ENCODE measurements at places on chromosomes 1 and 21. TPM values are rescaled to one million over a fixed set of nuclear protein-coding genes. Genes with fewer than 3 reads are reported as not detected.

CD1E gene
- total RNA-seq = not detected

DNA sequence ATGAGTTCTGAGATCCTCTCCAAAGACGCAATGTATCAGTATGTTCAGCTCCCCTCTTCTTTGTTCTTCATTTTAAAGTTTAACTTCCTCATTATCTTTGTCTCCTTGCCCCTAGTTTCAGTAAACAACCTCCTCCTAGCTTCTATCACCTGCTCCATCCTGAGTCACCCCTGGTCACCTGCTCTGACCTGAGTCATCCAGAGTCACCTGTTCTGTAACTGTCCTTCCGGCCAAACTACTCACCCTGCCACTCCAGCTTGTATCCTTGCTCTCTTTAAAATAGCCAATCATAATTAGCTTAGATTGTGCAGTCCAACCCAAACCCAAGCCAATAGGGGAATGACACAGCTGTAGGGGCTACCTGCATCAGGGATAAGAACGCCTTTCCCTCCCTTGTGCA, 332.0 kb downstream of the OLFM3 start:
- H3K4me1 ChIP-seq = no peaks in the 10 kb centered on the region
- no peaks in the 10 kb centered on the region for H3K36me3 ChIP-seq
- no peaks in the 10 kb centered on the region for H3K27me3 ChIP-seq

DNA sequence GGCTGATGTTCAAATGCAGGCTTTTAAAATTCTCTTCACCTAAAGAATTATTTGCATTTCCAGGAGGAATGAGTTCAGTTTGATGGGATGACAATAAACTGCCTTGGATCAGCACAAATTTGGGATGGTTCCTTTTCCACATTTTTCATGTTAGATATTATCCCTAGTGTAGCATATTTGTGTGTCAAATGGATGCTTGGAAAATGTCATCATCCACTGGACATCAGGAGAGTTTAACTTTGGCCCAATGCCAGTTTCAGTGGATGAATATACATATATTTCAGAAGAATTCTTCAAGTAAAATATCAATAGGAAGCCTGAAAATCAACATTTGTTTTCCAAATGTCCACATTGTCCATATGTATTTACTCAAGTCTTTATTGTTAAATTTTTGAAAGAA, 116.5 kb upstream of the COL24A1 start:
- no peaks in the 10 kb centered on the region for H3K36me3 ChIP-seq
- no peaks in the 10 kb centered on the region for H3K4me1 ChIP-seq
- peaks cover 9% of the 10 kb centered on the region for H3K27me3 ChIP-seq
- no peak overlapping the region for H3K4me3 ChIP-seq

GRCh38 chr1:14578156-14578555, 20.3 kb upstream of the KAZN start:
- no peaks in the 10 kb centered on the region for H3K36me3 ChIP-seq
- H3K27ac ChIP-seq = no peak overlapping the region
- H3K4me1 ChIP-seq = no peaks in the 10 kb centered on the region
- no peaks in the 10 kb centered on the region for H3K27me3 ChIP-seq
- no peak overlapping the region for H3K4me3 ChIP-seq

DNA sequence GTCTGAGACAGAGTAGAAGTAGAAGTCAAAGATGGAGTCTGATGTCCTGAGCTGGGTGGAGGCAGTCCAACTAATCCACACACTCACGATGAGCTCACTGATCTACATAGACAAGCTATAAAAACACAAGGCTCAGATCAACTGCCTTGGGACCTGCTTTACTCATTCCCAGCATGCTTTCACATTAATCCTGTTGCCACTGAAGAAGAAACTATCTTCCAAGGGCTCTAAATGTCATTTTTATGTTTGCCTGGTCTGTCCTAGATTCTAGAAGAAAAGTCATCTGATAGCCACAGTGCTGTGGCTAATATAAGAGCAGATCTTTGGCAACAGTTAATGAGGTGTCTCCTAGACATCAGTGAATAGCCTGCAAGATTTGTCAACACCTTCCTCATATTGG, 522.7 kb downstream of the NUF2 start:
- no peaks in the 10 kb centered on the region for H3K27me3 ChIP-seq
- H3K27ac ChIP-seq = no peak overlapping the region
- H3K4me3 ChIP-seq = no peak overlapping the region

GRCh38 chr1:65469889-65470340, 49.4 kb downstream of the LEPR start:
- no peaks in the 10 kb centered on the region for H3K36me3 ChIP-seq
- no peaks in the 10 kb centered on the region for H3K4me1 ChIP-seq
- DNase-seq = no peak
- H3K4me3 ChIP-seq = no peak overlapping the region
- H3K27me3 ChIP-seq = no peaks in the 10 kb centered on the region
- H3K27ac ChIP-seq = no peak overlapping the region

GRCh38 chr21:19590044-19590443, 1186.5 kb upstream of the TMPRSS15 start:
- no peak overlapping the region for H3K4me3 ChIP-seq
- DNase-seq = no peak
- no peaks in the 10 kb centered on the region for H3K4me1 ChIP-seq
- H3K36me3 ChIP-seq = no peaks in the 10 kb centered on the region

DNA sequence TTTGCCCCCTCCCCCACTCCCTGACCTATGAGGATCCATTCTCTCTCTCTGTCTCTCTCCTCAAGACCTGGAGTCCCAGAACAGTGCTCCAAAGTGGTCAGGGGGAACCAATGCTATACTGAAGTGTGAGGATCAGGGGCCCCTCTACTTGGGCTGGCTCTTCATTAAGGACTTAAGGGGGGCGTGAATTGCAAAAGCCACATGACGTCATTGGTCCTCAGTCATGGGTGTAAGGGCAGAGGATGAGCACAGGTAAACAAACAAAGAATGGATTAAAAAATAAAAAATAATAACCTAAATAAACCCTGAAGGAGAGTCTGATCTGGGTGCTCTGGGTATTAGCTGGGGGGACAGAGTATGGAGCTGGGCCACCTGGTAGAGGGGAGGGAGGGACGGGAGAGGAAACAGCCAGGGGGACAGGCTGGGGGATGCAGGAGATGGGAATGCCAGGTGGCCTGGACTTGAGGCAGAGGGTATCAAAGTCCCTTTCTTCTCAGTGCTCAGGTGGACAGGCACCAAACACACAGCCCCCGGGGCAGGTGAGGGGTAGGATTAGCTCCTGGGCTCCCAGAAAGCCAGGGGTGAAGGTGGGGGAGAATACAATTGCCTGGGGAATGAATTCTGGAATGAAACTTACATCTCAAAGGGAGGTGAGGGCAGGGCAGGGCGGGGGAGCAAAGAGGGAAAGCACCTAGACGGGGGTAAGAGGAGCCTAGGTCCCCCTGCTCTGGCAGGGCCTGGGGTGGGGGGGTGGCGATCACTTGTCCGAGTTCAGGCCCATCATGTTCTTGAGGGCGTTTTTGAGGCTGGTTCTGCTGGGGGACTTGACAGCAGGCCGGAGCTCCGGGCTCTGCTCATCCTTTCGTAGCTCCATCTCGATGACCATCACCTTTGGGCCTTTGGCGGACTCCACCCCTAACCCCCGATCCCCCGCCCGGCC, 4.6 kb downstream of the MPZ start:
- H3K36me3 ChIP-seq = peaks cover 4% of the 10 kb centered on the region
- H3K27ac ChIP-seq = no peak overlapping the region
- no peak for DNase-seq
- H3K27me3 ChIP-seq = no peaks in the 10 kb centered on the region
- no peaks in the 10 kb centered on the region for H3K4me1 ChIP-seq

DNA sequence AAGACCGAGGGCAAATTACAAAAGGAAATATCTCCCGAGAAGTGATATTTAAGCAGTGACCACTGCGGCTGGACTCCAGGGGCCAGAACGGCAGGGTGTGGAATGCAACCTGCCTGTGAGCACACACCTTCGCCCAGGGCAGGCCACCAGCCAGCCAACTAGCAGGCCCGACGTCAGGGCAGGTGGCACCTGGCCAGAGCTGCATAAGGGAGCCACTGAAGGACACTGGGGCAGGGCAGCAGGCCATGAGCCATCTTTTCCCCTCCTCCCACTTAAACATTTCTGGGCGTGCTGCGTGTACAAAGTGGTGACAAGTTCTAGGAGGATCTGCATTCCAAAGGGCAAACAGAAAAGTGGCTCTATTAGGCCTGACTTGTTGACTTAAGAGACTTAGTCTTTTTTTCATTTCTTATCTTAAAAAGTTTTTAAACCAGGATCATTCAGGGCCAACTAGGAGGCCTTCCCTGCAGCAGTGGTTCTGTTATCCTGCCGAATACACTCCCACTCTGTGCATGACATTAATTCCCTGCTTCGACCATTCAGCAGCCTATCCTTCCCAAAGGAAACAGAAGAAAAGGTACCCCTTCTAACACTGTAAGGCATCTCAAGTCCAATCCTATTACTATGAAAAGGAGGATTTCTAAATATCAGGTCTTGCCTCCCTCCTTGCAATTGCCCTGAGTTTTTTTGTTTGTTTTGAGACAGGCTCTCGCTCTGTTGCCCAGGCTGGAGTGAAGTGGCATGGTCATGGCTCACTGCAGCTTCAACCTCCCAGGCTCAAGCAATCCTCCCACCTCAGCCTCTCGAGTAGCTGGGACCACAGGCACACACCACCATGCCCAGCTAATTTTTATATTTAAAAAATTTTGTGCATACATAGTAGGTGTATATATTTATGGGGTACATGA, 96.3 kb downstream of the BCAR3 start:
- no peak for DNase-seq
- no peaks in the 10 kb centered on the region for H3K27me3 ChIP-seq
- no peak overlapping the region for H3K4me3 ChIP-seq
- peaks cover 5% of the 10 kb centered on the region for H3K36me3 ChIP-seq
- no peaks in the 10 kb centered on the region for H3K4me1 ChIP-seq
- no peak overlapping the region for H3K27ac ChIP-seq

BTBD19 gene
- total RNA-seq = 2.6 TPM

GRCh38 chr1:64199154-64199553, 4.3 kb upstream of the UBE2U start:
- no peak overlapping the region for H3K4me3 ChIP-seq
- H3K27me3 ChIP-seq = no peaks in the 10 kb centered on the region
- H3K36me3 ChIP-seq = no peaks in the 10 kb centered on the region

- H3K4me1 ChIP-seq = peaks cover 8% of the 10 kb centered on the region
- peak overlapping the region; percentile 68 for H3K27ac ChIP-seq
- no peak overlapping the region for H3K4me3 ChIP-seq
- H3K27me3 ChIP-seq = no peaks in the 10 kb centered on the region
- no peaks in the 10 kb centered on the region for H3K36me3 ChIP-seq
Observed at GRCh38 chr1:227934476-227935313, 13.0 kb downstream of the WNT9A start.

GRCh38 chr1:2630498-2631135, 2.2 kb downstream of the MMEL1 start:
- no peaks in the 10 kb centered on the region for H3K36me3 ChIP-seq
- peaks cover 4% of the 10 kb centered on the region for H3K4me1 ChIP-seq
- peaks cover 18% of the 10 kb centered on the region for H3K27me3 ChIP-seq
- no peak overlapping the region for H3K27ac ChIP-seq

All from Panc1 (cell line).